ENCODE measurements at places on chromosomes 13 and 19.

- DNase-seq: peak; percentile 8
Measured at GRCh38 chr19:5719274-5719960, 529 bp downstream of the LONP1 start.

- no peak for DNase-seq
Measured at GRCh38 chr19:43779147-43779819, 1.5 kb downstream of the KCNN4 start.

DNA sequence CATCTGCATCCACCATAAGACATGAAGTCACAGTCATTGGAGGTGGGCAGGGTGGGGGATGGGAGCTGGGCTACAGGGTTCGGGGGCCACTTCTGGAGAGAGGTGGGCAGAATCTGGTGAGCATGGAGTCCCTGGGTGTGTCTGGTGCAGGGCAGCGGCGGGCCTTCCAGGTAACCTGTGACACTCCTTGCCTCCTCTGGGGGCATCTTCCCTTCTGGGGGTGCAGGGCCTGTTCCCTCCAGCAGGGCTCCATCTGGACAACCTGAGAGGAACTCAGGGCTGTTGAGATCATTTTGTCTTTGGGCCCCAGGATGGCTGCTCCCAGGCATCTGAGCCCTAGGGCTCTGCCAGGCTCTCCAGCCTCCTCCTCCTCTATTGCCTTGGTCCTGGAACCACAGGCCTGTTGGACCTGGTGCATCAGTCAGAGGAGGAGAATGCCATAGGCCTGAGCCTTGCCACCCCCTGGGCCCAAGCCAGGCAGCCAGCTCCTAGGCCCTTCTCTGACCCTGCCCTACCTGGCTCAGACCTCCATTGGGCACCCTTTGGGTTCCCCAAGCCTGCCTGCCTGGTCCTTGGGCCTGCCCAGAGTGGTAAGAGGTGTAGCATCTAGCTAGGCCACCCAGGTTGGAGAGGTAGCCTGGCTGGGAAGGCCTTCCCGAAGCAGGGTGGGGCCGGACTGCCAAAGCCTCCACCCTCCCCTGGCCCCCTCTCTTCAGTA, 13.4 kb downstream of the LYL1 start:
- no peak for DNase-seq

- DNase-seq: no peak
Measured at GRCh38 chr19:57083711-57084110, 36.1 kb upstream of the USP29 start.

GRCh38 chr19:6947745-6948144, 60.4 kb downstream of the ADGRE1 start:
- DNase-seq: peak; percentile 56

All from activated T-helper 1 cell treated with anti-CD3 and anti-CD28 coated beads, Interleukin-12 subunit alpha, Interleukin-12 subunit beta, Interleukin-2, Interleukin-4 antibody, amounts not matched to agents 30 ng/mL and 10 ng/mL and 1 ng/mL, durations not matched to agents 14 hours and 24 hours and 36 hours (primary cell).